Hematopoietic multipotent progenitor cell treated with erythropoietin and hydrocortisone succinate and interleukin-3 and kit ligand, for 15 days (in vitro differentiated cells): ENCODE measurements at places on chromosomes 3 and 15.

DNA sequence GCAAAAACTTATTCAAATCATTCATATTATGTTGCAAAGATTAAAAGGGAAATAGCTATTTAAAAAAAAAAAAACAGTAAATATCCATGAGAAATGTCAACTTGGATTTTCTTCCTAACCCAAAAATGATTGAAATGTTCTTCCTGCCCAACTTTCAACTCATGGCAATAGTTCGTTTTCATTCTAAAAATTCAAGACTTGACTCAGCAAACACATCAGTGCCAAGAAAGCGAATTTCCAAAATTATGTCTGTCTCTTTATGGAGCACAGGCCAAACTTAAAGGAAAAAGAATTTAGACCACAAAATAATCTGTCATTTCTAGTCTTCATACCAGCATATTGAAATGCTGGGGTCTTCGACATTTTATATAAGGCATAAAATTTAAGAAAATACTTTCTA lies 63.7 kb downstream of the MAGI1 start:
- no peak for DNase-seq

DNA sequence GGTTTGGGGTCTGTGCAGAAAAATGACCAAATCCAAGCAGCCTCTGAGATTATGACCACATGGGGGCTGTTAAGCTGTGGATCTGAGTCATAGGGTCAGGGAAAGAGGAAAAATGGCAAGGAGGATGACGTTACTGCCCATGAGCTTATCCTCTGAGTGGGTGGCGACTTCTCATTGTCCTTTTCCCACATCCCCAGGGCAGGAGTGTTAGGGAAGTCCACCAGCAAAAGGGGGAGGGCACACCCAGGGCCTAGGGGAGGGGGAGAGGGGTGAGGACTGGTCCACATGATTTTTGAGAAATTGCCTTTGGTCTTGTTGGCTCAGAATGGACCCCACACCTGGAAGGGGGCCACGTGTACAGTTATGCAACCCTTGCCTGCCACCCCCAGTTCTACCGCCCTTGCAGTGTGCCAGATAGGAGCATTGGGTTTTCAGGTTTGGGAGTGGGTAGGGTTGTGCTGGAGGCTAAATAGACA lies 2.6 kb downstream of the CD276 start:
- DNase-seq: no peak

DNA sequence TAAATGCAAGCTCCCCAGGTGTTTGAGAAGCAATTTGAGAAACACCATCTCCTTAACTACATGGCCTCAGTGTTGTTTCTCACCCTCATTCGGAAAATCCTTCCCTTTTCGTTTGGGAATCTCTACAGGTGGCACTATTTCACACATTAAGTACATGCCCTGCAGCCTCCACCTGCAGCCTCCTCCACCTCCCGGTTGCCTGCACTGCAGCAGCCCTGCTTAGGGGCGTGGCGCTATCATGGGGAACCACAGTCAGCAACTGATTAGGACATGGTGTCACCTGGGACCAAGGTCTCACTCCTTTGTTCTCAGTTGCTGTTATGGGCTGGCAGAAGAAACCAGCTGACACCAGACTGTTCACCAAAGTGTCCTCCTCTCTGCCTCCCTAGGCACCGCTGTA lies 11.7 kb upstream of the ZNF774 start:
- DNase-seq: no peak

DNA sequence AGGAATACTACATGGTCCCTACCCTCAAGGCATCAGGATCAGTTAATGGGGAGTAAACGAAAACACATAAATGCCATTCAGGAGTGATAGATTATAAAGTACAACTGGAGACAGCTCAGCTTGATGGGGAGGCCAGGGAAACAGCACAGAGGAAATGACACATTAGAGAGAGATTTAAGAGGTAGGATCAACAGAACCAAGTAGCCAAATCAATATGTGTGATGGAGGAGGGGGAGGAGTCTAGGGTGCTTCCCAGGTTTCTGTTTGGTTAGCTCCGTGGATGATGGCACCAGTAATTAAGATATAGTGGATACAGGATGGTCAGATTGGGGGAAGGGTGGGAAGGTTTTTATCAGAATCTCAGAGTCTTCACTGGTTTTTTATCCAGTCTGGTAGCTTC lies 229.5 kb upstream of the ROPN1 start:
- DNase-seq: no peak

DNA sequence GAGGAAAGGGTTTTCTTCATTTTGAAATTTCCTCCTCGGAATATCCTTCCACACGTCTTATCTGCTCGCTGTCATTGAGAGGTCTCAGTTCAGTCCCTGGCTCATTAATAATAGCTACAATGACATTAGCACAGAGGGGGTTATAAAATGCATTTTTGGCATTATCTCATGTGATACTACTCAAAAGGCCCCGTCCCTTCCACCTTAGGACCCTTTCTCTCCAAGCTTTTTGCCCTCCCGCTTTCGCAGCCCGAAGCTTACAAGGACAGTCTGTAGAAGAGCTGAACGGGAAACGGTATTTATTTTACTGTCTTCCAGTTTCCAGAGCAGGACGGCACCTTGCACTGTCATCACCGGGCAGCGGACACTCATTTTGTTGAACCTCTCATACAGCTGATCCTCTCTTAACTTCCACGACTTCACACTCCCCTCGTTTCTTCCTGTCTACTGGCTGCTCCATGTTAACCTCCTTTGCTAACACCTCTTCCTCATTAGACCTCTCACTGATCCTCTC lies 5.6 kb upstream of the PLEKHO2 start:
- DNase-seq: no peak

- no peak for DNase-seq
Measured at GRCh38 chr3:186870421-186871201, 28.1 kb downstream of the ADIPOQ start.

GRCh38 chr15:42131826-42132806 lies 24.3 kb downstream of the PLA2G4F start:
- no peak for DNase-seq

DNA sequence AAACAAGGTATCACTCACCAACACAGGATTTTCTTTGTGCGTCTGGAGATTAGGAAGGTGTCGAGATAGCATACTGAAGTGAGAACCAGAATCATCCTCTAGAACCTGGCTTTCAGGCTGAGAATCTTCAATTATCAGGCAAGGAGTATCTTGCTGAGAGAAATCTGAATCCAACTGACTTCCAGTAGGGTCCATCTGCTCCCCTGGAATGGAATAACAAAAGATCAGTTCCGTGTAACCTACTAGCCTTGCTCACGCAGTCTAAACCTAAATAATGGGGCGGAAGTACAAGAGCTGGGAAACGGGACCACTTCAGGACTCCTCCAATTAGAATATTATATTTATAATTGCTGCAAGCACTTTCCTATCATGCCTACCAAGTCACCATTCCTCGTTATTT lies 690 bp downstream of the TP53BP1 start:
- DNase-seq: no peak

DNA sequence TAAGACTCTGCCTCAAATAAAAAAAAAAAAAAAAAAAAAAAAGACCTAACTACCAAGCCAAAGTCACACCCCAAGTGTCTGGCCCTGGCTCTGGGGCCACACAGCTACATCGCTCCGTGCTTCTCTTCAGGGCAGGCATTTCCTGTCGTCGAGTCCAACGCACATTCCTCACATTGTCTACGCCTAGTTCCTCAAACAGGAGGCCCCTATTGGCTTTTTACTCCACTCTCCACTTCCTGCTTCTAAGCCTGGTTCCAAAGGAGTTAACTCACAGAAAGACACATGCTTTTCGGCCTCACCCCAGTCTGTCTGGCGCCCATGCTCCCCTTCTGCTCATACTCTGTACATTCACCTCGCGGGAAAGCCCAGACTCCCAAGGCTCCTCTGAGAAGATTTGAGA lies 28.8 kb downstream of the KNG1 start:
- DNase-seq: no peak

- DNase-seq: no peak
Measured at GRCh38 chr3:138072796-138073195, 42.6 kb downstream of the DZIP1L start.

DNA sequence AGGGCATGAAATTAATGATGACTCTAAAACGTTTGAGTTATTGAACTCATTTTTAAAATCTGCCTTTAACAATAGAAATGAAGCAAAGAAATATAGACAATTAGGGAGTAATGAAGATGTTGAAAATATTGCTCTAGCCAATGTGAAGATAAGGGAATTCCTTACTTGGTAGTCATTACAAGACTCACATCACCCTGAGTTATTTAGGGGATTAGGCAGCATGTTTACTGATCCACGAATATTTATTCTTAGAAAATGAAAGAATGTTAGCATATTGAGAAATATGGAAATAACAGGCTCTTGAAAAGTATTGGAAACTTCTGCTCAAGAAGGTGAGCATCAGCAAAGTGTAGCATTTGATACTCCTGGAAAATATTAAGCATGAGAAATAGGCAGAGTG lies 398.1 kb upstream of the ARPP21 start:
- DNase-seq: no peak
